ENCODE measurements at places on chromosomes 3 and 15.

GRCh38 chr3:15633766-15634598 is 32.4 kb downstream of the BTD start:
- no peak for DNase-seq

DNA sequence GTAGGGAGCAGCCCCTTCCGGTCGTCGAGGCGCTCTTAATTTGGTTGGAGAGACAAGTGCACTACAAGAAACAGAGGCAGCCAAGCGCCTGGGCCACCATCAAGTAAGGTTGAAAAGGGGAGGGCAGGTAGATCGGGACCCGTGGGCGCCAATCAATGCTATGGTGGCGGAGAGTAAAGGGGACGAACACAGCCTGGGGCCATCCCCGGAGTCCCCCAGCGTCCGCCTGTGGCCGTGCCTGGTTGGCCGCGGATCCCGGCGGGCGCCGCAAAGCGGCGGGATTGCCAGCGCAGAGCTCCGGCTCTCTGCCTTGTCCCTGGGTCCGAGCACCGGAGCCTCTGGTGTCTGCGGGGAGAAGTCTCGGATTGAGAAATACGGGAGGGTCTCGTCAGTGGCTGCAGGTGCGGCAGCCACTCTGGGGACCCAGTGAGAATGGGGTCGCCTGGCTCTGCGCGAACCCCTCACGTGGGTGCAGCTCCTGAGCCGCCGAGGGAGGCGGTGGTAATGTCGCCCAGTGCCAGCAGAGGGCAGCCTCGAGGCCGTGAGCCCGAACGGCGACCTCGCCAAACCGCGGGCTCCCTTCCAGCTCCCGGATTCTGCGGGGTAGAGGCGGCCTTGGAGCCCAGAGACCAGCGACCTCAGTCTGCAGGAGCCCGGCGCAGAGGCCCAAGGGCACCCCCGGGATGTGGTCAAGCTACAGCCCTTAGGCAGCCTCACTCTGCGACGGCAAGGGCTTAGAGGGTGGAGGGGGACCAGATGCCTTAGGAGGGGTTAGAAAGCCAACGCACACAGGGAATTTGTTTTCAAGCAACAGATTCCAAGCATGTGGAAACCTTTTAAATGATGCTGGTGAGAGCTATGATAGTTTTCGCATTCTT is 10.8 kb downstream of the FOXL2 start:
- DNase-seq: no peak

GRCh38 chr3:136624894-136625815 is 127.0 kb downstream of the STAG1 start:
- DNase-seq: no peak

DNA sequence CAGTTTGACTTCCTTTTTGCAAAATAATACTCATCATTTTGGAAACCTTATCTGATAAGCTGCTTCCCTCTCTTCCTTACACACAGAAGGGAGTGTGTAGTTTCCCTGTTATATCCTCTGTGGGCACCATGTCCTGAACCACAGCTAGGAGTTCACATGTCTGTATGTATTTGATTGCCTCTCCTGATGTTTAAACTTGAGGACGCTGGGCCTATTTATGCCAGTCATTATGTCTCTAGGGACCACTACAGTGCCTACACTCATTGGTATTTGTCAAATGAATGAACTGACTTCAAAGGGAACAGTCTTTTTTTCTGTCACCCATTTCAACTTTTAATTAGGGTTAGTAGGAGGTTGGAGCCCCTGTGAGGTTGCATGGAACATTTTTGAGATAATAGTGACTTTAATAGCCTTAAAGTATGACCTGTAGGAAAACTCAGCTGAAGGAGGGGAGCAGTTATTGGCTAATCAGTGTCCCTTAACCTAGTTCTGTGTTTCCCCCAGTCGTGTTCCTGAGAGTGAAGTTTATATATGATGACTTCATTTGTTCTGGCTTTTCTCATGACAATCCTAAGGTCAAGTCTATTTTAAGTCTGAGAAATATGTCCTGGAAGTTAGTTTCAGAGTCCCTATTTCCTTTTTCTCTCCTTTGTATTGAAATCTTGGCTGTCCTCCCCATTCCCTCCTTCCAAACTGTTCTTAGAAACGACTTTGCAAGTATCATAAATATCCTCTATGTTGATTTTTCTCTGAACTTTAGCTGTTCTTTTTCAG is 28.9 kb downstream of the PDE8A start:
- DNase-seq: no peak

DNA sequence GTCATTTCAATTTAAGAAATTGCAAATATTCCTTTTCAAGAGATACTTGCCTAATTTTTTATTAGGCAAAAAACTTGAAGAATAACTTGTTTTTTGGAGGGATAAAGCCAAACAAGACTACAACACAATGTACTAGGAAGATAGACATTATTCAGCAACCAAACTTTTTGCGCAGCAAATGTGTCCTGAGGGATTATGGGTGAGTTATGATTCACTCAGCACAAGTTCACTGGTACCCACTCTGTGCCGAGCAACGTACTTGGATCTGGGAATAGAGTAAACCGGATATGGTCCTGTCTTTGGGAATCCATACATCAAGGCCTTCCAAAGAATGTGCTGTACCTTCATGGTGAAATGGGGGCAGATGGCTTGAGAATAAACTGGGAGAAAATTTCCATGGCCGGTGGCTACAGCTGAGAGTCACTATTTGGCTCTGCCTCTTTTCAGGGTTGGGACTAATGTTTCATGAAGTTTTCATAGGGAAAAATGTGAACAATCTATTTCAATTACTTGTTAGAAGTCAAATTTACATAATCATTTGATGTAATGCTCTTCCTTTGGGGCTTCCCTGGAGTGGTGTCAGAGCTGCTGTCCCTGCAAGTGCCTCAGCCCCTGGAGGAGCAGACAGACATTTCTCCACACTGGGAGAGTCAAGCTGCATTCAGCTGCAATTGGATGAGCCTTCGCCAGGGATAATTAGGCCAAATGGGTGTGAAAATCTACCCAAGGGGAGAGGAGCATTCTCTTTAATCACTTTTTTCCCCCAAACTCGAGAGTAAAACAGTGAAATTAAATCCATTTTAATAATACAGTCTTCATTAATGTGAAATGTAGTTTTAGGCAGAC is 315.2 kb downstream of the CLSTN2 start:
- no peak for DNase-seq

DNA sequence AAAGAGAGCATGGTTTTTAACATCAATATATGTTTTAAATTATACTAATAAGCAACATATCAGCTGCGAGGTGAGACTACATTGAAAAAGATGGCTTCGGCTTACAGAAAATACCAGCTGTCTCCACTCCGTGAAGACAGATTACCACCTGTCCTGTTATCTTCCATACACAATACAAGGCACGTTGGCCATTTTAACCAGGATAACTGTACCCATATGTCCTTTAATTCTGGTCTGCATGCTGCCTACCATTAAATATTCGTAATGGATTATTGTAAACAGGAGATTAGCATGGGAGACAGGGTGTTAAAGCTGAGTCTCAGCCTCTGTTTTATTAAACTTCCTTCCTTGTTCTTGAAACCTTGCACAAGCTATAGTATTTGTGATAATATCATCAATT is 855.5 kb downstream of the ROBO1 start:
- no peak for DNase-seq

GRCh38 chr3:114904633-114905032 is 242.5 kb downstream of the ZBTB20 start:
- no peak for DNase-seq

DNA sequence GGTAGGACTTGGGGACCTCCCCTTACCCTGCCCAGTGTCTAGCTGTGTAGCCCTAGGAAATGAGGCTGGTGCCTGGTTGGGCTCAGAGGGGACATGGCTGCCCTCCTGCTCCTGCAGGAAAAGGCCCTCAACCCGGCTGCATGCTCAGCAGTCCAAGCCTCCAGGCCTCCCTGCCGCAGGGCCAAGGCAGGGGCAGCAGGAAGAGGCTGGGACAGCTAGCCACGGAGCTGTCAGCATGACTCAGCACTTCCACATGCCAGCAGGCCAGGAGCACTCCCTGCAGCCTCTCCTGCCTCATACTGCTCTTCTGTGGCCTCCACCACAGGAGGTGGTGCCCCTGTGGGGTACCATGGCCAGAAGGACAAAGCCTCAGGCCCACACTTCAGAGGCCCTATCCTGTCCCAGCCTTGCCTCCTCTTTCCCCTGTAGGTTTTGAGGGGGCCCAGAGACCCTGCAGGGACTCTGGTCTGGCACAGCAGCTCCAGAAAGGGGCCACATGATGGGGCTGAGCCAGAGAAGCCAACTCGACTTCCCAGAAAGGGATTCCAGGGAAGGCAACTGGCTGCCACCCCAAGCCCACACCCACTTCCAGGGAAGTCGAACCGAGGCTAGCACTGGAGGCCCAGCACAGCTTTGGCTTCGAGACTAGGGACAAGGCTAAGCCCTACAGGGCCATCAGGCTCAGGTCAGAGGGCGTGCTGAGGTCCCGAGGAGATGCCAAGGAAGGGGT is 19.5 kb downstream of the TKT start:
- no peak for DNase-seq

DNA sequence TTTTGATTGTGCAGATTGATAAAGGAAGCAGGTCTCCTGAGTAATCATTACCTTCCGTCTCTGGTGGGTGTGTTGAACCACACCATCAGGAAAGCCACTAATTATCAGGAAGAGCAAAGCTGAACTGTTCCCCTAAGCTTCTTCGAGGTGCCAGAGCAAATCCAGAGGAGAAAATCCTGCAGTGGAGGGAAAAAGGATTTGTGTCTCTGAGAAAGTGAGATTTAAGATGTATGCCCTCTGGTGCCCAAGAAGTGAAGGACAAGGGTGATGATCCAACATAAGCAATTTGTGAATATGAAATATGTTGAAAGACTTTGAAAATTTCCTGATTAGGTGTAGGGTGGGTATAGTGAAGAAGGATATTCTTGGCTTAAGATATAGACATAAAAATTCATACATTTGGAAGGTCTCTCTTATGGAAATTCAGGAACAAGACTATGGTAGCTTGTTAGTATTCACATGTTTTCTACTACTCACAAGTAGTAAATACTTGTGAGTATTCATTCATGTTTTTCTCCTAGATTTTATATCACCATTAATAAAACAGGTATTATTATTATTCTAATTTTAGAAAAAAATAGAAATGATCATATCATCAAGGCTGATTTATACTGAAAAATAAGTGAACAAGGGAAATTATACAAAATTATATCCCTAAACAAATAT is 34.8 kb downstream of the COMMD2 start:
- DNase-seq: no peak

DNA sequence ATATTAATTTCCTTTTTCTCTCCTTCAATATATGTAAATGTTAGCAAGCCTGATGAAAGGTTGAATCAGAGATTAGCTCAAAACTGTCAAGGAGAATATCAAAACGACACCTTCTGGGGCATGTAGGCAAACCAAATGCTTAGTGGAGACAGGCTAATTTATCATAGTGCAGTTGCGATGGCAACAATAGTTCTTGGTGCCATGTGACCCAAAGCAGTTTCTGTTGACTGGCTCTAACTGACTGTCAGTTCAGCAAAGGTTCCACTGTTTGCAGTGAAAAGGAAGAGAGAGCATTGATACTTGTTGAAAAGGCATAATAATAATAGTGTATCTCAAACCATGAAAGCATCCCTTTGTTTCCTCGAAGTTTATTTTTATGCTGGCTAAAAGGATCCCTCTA is 513.9 kb downstream of the NLGN1 start:
- no peak for DNase-seq

- peak; percentile 76 for DNase-seq
These were observed 34.5 kb downstream of the KLF13 start for GRCh38 chr15:31360843-31361763.

GRCh38 chr15:57227166-57227565 is 149.1 kb upstream of the CGNL1 start:
- DNase-seq: no peak

GRCh38 chr15:70857562-70858285 is 3.8 kb upstream of the LARP6 start:
- no peak for DNase-seq

- DNase-seq: no peak
These were observed 44.1 kb downstream of the CD200R1 start for GRCh38 chr3:112930771-112931170.

- no peak for DNase-seq
These were observed 22.0 kb downstream of the KIF9 start for GRCh38 chr3:47260605-47261004.

DNA sequence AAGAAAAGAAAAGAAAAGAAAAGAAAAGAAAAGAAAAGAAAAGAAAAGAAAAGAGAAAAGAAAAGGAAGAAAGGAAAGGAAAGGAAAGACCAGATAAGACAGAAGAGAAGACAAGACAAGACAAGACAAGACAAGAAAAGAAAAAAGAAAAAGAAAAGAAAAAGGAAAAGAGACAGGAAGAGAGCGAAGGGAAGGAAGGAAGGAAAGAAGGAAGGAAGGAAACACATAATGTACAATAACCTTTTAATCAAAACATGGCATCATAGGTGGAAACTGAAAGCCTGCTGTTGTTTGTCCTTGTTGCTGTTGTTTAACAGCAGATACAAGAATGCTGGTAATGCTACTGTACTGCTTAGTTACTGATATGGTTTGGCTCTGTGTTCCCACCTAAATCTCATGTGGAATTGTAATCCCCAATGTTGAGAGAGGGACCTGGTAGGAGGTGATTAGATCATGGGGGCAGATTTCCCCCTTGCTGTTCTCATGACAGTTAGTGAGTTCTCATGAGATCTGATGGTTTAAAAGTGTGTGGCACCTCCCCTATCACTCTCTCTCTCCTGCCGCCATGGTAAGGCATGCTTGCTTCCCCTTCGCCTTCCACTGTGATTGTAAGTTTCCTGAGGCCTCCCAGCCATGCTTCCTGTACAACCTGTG is 67.3 kb downstream of the MCF2L2 start:
- DNase-seq: no peak

DNA sequence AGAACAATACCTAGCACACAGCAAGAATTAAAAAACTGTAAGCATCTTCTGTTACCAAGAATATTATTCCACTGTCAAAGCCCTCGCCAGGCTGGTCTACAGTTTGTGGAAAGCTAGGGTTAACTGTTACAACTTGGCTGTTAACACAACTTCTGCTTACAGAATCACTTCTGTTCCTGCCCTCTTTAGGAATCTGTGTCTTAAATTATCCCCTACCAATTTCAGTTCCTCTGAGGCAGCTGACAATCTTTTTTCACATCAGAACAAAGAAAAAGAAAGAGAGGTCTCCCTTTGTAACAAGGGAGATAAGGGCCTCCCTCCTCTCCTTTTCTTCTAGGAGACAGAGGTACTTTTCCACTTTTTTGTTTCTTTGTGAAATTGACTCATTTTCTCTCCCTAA is 188.9 kb downstream of the FMN1 start:
- no peak for DNase-seq

DNA sequence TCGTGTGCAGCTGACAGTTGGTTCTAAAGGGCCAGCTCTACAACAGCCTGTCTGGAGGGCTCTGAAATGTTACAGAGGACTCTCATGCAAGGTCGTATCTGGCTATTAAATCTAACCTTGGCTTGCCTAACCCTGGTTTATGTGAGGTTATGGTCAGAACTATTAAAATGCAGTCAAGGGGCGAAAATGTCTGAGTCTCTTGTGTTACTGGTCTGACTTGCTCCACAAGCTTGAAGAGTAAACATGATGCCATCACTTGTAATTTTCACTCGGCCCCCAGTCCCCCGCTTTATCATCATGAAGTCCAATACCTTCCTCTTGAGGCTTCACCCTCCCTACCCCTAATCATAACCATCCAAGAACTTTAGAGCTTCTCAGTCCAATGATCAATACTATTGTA is 9.4 kb downstream of the ENTPD3 start:
- DNase-seq: no peak

GRCh38 chr3:106533093-106533787 is 664.4 kb upstream of the CBLB start:
- no peak for DNase-seq

- no peak for DNase-seq
These were observed 92.2 kb upstream of the NTRK3 start for GRCh38 chr15:88348579-88349230.
